ENCODE measurements at places on chromosomes 5 and 9. TPM values are rescaled to one million over a fixed set of nuclear protein-coding genes. Genes with fewer than 3 reads are reported as not detected.

Gene MLANA
- not detected for total RNA-seq

Gene SPRY4
- 4.8 TPM for total RNA-seq

Gene TICAM2
- total RNA-seq: 2.8 TPM

Gene ZNF618
- total RNA-seq: 10.1 TPM

Gene KCNV2
- total RNA-seq: not detected

Gene PLAC8L1
- 0.69 TPM for total RNA-seq

Gene LEAP2
- total RNA-seq: 1.2 TPM

Measured in diencephalon (tissue), 1 donor.